ENCODE measurements at places on chromosomes 13 and 19. TPM values are rescaled to one million over a fixed set of nuclear protein-coding genes. Genes with fewer than 3 reads are reported as not detected.

The KRTDAP gene
- total RNA-seq, result 3.1 TPM

The ZNF587 gene
- total RNA-seq, result 14.7 TPM

The ZNF439 gene
- total RNA-seq, result 1.3 TPM

The ZNF547 gene
- 3.1 TPM for total RNA-seq

The PCDH9 gene
- 0.24 TPM for total RNA-seq

The CHAF1A gene
- 3.9 TPM for total RNA-seq

The LMTK3 gene
- total RNA-seq, result 3.1 TPM

The HS6ST3 gene
- not detected for total RNA-seq

The LYL1 gene
- total RNA-seq, result 0.72 TPM

The IGSF23 gene
- total RNA-seq, result 0.48 TPM

The METTL21C gene
- total RNA-seq, result not detected

The ZNF790 gene
- 5.1 TPM for total RNA-seq

The RINL gene
- 32.2 TPM for total RNA-seq

The SLC10A2 gene
- total RNA-seq, result not detected

The ZNRF4 gene
- total RNA-seq, result not detected

The A1BG gene
- 4.8 TPM for total RNA-seq

The IFNL1 gene
- not detected for total RNA-seq

The CAPN12 gene
- total RNA-seq, result 7.7 TPM

The IFI30 gene
- total RNA-seq, result 39.5 TPM

The CLDN10 gene
- 1.7 TPM for total RNA-seq

The PNMA8C gene
- total RNA-seq, result not detected

The KCNN4 gene
- total RNA-seq, result 24.8 TPM

The SUGP1 gene
- total RNA-seq, result 10.2 TPM

The KIR3DL1 gene
- not detected for total RNA-seq

The SIGLEC7 gene
- not detected for total RNA-seq

The IL27RA gene
- total RNA-seq, result 8.7 TPM

The AP2S1 gene
- 106 TPM for total RNA-seq

The CD33 gene
- total RNA-seq, result not detected

The PSG3 gene
- not detected for total RNA-seq

The ITGBL1 gene
- 0.24 TPM for total RNA-seq
